ENCODE measurements at places on chromosomes 6 and 20.

DNA sequence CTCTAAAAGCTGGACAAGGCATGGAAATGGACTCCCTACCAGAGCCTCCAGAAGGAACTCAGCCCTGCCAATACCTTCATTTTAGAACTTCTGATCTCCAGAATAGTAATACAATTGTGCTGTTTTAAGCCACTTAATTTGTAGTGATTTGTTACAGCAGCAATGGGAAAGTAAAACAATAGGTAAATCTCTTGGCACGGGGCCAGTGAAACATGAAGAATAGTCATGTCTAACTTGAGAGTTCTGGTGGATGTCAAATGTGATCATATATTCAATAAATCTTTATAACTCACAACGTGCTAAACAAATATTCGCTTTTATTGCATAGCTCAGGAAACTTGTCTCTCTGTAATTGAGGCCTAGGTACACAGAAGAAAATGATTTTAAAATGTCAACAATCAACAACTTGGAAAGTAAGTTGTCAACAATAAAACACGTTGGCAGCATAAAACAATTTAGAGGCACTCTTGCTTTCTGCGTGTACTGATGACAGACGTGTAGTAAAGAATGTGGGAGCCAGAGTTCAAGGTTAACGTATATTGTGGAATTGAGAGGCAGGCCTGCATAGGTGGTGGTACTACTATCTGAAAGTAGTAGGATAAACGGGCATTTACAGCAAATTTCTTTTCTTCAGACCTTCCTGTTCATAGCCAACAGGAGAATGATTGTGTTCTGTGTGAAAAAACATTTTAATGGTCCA lies 140.5 kb upstream of the OPRM1 start:
- no peak for DNase-seq

DNA sequence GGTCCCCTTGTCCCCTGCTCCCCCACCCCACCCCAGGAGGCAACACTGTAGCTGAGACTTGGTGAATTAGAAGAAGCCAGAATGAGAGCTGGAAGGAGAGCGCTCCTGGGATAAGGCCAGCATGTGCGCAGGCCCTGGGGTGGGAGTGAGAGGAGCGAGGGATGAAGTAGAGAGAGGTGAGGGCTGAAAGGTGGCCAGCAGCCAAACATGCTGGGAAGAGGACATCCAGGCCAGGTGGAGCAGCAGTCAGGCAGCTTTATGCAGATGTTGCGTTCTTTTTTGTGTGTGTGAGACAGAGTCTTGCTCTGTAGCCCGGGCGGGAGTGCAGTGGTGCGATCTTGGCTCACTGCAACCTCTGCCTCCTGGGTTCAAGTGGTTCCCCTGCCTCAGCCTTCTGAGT lies 2.2 kb upstream of the BPIFB1 start:
- no peak for DNase-seq

DNA sequence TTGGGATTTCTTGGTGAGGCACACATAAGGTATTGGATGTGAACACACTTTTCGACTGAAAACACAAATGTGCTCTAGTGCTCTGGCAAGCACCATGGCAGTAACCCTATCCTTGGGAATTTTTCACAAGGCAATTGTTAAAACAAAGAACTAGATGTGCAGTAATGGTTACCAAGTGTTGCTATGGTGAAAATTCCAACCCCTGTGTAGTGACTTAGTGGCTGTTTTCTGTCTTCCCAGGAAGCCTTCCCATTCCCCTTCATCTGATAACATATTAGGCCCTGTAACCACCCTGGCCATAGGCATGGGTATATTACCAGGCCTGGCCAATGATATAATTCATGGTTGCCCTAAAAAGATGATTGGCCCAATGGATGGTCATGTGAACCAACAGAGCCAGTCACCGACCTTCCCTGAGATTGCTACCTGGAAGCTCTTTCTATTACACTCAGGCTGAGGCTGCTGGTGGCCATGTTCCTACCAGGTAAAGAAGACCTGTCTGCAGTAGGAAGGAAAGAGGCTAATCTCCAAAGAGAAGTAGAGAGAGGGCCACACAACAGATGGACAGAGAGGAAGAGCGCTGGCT lies 4.1 kb downstream of the C20orf202 start:
- DNase-seq = no peak

DNA sequence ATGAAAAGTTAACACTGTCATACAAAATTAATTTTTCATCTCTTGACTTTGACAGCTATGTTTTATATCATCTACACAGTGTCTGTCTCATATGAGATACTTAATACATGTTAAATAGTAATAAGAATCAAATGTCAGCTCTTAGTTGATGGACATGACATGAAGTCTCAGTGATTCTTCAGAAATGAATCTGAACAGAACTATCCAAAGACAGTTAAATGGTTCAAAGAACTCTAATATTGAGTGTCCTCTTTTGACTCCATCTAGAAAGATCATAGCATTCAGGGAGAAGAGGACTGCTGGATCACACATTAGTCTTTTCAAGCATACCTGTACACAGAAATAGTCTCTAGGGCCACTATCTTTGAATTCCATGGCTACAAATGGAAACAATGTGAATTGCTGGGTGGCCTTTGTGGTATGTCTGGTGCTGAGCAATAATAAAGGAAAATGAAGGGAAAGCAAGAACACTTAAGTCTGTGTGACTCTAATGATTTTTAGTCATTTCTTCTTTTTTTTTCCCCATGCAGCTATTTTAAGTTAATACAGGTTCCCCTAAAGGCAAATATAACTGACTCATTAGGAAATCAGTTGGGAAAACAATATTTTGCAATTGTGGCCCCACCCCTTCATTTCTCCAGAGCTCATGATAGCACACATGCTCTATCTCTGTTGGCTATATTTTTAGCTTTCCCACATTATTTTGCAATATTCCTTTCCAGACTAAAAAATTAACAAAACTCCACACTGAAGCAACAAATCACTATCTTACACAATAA lies 367.5 kb downstream of the GRIK2 start:
- peak; percentile 85 for DNase-seq

DNA sequence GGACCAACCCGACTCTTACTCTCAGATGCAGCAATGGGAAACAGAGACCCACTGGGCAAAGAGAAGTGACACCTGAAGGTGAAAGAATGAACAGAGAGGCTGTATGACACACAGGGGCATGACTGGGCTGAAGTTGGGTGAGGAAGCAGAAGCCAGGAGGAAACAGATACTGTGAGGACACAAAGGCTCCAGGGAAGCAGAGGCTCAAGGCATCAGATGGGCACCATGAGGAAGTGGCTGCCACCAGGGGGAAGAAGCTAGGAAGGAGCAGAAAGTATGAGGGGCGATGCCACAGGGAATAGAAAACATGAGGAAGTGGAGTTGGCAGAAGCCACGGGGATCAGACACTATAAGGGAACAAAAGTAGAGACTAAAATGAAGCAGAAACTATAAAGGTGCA lies 30.9 kb upstream of the OCSTAMP start:
- peak; percentile 64 for DNase-seq

DNA sequence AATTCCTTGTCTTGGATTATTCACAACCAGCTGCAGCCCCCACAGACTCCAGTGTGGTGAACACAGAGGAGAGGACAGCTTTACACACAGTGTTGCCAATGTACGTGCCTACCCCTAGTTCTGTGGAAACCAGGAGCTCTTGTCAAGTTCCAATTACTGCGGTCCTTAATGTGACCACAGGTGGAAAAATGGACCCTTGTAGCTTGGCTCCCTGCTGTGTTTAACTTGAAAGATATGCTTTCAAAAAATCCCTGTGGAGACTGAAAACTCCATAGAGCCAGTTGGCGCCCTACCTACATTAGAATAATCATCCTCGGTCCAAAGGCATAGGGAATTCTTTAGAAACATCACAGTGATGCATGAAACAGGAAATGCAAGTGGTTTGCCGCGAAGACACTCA lies 118.3 kb upstream of the SLC22A23 start:
- DNase-seq = no peak

- no peak for DNase-seq
These were observed 70.4 kb downstream of the COL12A1 start for GRCh38 chr6:75135450-75135849.

DNA sequence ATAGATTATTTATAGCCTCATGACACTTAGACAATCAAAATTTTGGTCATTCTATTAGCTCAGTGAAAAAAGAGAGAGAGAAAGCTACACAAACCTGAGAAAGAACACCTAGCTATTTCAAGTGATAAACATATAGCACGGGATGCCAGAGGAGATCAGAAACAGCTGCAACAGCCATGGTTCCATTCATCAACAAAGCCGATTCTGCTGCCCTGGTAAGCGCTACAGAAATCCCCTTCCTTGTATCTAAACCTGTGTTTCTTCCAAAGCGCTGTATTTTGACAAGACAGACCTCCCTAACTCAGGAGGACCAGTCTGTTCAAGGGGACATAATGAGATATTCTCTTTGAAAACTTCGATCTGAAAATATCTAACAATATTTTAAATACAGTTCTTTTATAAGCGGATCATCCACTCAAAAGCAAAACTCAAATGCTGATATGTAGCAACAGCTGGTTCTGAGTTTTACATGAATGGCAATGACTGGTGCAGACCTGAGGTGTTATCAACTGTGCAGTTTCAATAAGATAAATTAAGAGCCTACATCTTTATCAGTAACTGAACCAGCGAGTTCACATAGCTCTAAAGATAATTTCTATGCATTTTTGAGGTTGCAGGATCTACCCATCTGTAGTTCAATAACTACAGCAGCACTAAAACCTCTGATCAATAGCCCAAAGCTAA lies 447.8 kb downstream of the FRK start:
- no peak for DNase-seq

- peak; percentile 89 for DNase-seq
These were observed 87.7 kb downstream of the SGK1 start for GRCh38 chr6:134230087-134230700.
